ENCODE measurements at places on chromosomes 6 and 20.

GRCh38 chr6:28090917-28091586, 10.7 kb downstream of the ZNF165 start:
- DNase-seq, result no peak

- DNase-seq, result no peak
Measured at GRCh38 chr6:142783499-142783898, 161.5 kb downstream of the HIVEP2 start.

DNA sequence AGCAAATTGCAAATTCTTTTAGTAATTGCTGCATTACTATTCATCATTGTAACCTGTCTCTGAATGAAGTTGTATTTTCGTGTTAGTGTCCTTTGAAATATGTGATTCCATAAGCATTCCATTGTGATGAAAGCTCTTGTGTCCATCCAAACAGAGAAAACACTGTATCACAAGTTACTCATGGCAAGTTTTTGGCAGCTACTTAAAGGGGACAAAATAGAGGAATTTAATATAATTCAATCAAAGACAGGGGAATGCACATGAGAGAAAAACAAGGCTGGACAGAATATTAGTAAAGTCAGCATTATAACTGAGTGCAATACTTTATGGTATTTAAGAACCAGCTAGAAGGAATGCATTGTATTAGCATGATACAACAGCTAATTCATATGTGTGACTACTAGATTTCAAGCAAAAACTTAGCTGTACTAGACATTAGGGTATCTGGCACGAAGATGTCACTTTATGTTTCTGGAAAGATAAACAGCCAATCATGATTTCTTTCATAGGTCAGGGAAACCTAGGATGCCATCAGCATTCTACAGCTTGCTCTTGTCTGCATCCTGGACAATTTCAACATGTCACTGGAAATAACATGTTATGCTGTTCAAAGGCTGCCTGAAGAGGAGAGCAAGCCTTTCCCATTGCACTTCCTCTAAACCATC, 270.6 kb upstream of the MARCKS start:
- DNase-seq, result no peak

DNA sequence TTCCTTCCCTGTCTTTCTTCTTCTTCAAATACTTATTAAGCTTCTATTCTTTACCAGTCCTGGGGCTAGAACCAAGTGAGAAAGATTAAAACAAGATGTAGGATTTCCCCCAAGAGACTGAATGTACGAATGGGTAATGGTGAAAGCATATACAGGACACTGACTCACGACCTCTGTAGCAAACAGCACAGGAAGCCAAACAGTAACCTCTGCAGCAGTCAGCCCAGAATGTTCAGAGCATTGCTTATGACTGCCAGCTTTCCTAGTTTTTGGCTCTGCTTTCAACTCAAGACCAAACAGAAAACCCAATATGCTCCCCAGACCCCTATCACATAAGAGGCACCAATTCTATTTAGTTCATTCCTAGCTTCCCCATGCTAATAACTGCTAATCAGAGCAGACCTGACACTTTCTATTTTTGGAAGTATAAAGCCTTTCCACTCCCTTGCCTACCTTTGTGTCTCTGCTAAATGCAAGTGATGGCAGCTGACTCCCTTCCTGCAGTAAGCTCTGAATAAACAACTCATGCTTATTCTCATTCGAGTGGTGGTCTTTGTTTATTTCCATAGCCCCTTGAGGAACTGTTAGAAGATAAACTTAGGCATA, 690.6 kb downstream of the EPM2A start:
- DNase-seq, result no peak

DNA sequence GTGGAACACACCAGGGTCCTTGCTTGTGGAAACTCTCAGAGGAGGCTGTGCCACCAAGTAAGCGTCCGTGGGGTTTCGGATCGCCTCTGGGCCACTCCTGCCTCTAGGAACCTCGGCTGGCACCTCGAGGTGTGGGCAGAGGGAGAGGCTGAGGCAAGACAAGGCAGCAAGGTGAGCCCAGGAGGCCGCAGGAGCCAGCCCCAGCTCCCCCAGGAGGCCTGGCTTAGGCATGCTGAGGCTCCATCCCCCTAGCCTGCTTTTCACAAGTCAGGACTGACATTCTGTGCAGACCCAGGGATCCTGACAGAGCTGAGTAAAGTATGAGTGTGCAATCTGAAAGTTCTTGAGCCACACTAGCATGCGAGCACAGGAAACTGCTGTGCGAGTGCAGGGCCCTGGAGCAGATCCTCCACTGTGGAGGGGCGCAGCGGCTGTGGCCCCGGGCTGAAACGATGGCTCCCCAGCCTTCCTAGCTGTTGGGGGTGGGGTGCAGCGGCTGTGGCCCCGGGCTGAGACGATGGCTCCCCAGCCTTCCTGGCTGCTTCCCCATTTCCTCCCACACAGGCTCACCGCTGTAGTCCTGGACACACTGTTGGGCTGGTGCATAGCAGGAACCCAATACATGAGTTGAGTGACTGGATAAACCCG, 75.2 kb upstream of the CD93 start:
- no peak for DNase-seq

DNA sequence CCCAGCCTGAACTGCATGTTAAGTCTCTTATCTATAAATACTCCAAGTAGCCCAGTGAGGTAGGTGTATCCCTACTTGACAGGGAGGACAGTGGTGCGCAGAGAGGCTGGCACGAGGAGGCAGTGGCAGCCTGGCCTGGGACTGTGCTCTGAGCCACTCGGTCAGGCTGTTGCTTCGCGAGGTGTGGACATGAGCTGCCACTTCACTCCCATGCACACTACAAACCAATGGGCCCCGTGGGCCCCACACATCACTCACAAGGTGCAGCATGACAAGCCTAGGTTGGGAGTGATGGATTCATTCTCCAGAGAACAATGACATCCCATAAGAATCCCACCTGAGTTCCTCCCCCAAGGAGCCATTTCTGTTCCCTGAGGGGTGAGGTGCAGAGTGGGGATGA, 54.9 kb downstream of the TMEM242 start:
- DNase-seq, result no peak

GRCh38 chr20:10609276-10609675, 64.5 kb downstream of the JAG1 start:
- DNase-seq, result no peak

- no peak for DNase-seq
Measured at GRCh38 chr20:58139849-58140786, 88.3 kb downstream of the ANKRD60 start.

- DNase-seq, result no peak
Measured at GRCh38 chr6:85865420-85866369, 223.0 kb upstream of the SYNCRIP start.

DNA sequence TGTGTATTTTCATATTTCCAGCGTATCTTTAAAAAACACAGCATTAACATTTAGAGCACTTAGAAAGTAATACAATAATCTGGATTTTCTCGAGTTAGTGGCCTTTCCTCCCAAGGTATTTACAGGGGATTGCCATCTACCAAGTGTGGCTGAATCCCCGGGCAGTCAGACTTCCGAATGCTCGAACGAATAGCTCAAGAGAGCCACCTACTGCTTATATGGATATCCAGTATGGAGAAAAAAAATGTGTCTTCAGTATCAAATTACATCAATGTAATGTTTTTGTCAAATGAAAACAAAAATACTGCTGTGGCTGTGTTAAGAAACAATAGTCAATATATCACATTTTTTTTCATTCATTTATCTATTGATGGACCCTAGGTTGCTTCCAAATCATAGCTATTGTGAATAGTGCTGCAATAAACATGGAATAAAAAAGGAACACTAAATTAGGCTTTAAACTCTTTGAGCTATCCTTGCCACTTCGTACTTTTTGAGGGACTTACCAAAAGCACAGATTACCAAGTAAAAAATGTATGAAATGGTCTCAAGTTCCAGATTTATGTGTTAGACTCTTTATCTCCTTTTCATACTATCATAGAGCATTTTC, 654.5 kb upstream of the PTCHD4 start:
- DNase-seq, result no peak

DNA sequence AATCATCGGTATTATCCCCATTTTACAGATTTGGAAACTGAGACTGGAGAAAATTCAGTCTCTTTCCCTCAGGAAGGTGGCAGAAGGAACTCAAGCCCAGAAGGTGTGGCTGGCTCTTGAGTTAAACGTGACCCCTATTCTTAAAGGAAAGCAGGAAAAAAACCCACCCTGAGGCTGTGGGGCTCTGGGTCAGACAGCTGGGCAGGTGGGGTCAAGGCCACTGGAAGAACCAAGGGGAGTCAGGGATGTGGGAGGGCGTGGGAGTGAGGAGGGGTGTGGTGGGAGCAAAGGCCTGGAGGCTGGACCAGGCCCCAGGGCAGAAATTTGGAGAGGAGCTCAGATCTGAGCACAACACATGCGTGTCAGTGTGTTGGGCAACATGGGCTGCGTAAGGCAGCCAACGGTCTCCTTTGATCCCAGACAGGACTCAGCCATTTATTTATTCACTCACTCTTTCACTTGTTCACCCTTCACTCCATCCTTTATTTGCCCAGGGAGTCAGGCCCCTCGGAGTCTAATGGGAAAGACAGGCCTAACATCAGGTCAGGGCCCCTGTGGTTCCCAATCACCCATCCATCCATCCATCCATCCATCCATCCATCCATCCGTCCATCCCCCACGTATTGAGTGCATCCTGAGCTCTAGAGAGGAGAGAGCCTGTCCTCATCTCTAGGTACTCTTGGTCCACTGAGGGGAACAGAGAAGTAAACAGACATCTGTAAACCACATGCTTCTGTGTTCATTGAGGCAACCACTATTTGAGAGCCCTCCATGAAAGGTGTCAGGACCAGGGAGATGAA, 165.0 kb downstream of the VEGFA start:
- DNase-seq, result peak; percentile 5

DNA sequence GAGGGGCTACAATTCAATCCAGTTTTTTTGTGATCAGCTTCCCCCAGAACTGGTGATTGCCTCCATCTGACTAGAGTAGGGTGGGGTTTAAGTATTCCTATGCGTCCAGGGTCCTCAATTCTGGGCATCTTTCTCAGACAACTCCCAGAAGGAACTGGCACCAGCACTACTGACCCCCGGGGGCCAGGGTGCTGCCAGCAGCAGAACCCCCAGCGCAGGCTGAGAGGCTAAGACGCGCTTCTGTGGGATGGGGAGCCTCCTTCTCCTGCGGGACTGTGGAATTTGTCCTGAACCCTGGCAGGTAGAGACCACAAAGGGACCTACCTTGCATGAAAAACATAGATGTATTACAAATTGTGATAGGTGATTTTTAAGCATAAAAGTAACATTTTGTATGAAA, 124.4 kb downstream of the PACRG start:
- no peak for DNase-seq

- DNase-seq, result no peak
Measured at GRCh38 chr6:130517444-130517931, 151.7 kb downstream of the TMEM200A start.

- no peak for DNase-seq
Measured at GRCh38 chr20:4245542-4245941, 230.2 kb upstream of the RNF24 start.

- DNase-seq, result no peak
Measured at GRCh38 chr20:45452238-45452637, 17.3 kb upstream of the WFDC2 start.

DNA sequence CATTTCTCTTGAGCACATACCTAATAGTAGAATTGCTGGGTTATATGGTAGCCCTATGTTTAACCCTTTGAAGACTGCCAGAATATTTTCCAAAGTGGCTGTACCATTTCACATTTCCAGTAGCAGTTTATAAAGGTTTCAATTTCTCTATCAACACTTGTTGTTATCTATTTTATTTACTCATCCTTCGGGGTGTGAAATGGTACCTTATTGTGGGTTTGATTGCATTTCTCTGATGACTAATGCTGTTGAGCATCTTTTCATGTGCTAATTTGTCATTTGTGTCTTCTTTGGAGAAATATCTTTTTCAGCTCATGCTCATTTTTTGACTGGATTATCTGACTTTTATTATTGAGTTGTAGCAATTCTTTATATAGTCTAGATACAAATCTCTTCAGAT, 5.4 kb downstream of the ENPP4 start:
- DNase-seq, result no peak

GRCh38 chr6:138498629-138499302, 528 bp downstream of the NHSL1 start:
- DNase-seq, result no peak

DNA sequence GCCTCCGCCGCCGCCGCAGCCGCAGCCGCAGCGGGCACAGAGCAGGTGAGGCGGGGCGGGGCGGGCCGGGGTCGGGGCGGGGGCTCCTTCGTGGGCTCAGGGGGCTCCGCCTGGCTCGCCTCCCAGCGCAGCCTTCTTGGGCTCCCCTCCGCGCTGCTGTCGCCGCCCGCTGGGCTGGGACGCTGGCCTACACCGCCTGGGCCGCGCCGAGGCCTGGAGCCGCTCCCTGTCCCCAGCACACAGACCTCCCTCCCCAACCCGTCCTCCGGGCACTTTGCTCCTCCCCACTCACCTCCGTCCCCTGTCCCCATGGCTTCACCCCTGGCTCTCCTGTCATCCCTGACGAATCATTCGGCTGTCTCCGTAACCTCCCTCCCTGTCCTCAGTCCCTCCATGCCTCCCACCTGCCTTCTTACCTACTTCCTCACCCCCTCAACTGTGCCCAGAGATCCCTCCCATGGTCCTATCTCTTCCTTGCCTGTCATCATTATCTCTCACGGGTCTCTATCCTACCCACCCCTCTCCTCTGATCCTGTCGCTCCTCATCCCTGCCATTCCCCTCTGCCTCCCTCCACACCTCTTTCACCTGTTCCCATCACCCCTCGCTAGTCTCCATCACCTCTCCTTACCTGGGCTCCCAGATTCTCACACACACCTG, 512 bp downstream of the TTBK1 start:
- DNase-seq, result no peak

- peak; percentile 42 for DNase-seq
Measured at GRCh38 chr6:158467923-158468322, 92.0 kb upstream of the TMEM181 start.

- DNase-seq, result no peak
Measured at GRCh38 chr6:139820210-139820609, 445.8 kb upstream of the CITED2 start.

GRCh38 chr20:33552519-33552918, 62.6 kb downstream of the CBFA2T2 start:
- DNase-seq, result no peak

DNA sequence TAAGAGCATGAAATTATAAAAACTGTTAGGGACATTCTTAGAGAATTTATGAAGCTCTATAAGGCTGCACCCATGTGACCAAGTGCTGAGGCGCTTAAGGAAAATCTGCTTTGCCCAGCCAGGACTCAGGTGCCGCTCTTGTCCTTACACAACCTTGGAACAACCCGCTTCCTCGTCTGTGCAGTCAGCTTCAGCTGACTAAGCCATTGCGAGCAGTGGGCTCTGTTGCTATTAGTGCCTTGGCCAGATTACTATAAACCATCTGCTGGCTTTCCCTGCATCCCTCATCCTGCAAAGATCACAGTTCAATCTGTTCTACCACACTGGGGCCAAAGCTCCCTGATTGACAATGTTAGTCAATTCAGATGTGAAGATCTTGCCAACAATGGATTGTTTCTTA, 89.1 kb upstream of the E2F3 start:
- no peak for DNase-seq

DNA sequence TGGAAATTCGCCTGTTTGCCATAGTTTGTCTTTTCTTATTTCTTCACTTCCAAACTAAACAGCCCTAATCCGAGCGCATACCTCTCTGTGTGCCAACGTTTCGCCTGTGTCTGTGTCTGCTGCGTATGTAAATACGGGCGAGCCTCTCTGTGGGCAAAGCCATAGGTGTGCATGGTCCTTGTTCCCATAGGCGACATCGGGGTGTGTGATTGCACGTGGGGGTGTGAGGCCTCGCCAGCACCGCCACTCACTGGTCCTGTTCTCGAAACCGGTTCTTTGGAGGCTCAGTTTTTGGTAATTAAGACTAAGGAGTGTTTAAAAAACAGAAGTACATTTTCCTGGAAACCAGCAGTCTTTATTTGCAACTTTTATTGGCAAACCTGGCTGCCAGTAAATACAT, 6.0 kb upstream of the FOXC1 start:
- DNase-seq, result no peak

GRCh38 chr6:159012201-159012600, 12.2 kb upstream of the RSPH3 start:
- no peak for DNase-seq
